GM23248 (cell line): ENCODE measurements at places on chromosomes 5 and 9. TPM values are rescaled to one million over a fixed set of nuclear protein-coding genes. Genes with fewer than 3 reads are reported as not detected.

DNA sequence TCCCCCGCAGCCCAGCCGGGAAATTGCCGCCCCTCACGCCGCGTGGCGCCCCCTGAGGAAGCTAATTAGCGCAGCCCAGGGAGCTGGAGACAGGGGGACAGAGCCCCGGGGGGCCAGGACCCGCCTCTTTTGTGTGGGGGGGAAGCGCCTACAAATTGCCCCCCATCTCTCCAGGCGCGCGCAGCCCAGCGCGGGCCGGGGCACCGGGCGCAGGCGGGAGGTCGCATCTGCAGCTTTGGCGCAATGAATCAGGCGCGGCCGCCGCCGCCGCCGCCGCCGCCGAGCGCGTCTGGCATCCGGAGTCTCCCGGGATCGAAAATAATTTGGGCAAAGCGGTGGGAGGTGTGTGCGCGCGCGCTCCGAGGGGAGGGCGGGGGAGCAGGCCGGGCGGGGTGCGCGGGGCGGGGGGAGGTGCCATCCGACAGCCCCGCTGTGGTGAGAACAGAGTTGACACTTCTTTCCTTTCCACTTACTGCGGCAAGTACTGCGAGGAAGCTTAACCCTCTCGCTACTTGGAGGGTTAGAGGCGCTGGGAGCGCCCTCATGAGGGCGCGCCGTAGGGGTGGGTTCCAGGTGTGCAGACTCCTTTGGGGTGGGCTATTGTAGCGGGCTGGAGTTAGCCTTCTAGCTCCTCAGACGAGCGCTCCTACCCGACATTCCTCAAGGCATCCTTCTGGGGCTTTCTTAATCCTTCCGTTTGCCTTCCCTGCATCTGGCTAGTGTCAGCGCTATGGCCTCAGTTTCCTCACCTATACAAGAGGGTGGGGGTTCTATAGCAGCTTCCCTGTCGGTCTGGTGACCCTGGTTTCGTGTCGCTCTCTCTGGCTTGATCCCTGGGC lies 63.1 kb downstream of the CXXC5 start:
- DNase-seq = peak; percentile 82

Gene ARID3C
- polyA plus RNA-seq = not detected in 2 replicates

Gene AQP3
- 0.19 and 0.29 TPM in 2 replicates for polyA plus RNA-seq

- DNase-seq = no peak
Observed at GRCh38 chr9:114774524-114774923, 31.3 kb downstream of the TNFSF15 start.

Gene IRX4
- polyA plus RNA-seq = not detected in 2 replicates

DNA sequence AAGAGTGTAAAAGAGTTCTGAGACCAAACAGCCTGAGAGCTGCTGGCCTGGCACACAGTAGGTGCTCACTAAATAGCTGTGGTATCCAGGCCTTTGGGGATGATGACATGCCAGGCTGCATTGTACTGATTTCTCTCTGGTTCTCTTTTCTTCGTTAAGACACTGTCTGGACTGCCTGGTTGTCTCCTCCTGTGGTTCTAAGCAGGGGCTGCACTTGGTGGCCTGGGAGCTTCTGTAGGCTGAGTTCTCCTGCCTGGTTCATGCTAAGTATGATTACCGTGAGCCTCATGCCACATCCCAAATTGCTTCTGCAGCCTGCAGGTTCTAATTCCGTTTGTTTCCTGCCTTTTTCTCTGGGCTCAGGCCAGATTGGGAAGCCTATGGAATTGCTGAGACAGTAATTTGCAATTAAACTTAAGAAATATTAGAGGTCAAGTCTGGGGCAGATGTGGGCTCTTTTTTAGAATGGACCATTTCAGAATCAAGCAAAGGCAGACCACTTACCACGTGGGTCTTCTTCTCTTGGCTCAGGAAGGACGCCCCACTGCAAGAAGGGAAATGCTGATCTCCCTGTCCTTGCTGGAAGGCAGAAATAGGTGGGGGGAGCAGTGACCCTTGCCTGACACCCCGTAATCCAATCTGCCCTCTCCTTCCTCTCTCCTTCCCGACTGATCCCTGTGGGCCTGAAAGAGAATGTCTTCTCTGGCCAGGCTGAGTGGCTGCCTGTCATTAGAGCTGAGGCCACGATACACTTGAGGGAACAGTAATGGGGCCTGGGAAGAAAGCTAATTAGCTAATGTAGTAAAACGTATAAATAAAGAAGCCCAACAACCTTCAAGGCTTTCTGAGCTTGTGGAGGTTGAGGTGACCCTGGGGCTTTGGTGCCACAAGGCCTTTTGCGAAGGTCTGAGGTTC lies 21.9 kb upstream of the BOD1 start:
- no peak for DNase-seq
